Activated naive CD4-positive, alpha-beta T cell treated with anti-CD3 and anti-CD28 coated beads, Interleukin-2, amount 50 U/mL, for 16 hours (primary cell): ENCODE measurements at places on chromosomes 13 and 19.
A peak's percentile ranks its signal among the peaks of the same experiment; 100 is the strongest.

DNA sequence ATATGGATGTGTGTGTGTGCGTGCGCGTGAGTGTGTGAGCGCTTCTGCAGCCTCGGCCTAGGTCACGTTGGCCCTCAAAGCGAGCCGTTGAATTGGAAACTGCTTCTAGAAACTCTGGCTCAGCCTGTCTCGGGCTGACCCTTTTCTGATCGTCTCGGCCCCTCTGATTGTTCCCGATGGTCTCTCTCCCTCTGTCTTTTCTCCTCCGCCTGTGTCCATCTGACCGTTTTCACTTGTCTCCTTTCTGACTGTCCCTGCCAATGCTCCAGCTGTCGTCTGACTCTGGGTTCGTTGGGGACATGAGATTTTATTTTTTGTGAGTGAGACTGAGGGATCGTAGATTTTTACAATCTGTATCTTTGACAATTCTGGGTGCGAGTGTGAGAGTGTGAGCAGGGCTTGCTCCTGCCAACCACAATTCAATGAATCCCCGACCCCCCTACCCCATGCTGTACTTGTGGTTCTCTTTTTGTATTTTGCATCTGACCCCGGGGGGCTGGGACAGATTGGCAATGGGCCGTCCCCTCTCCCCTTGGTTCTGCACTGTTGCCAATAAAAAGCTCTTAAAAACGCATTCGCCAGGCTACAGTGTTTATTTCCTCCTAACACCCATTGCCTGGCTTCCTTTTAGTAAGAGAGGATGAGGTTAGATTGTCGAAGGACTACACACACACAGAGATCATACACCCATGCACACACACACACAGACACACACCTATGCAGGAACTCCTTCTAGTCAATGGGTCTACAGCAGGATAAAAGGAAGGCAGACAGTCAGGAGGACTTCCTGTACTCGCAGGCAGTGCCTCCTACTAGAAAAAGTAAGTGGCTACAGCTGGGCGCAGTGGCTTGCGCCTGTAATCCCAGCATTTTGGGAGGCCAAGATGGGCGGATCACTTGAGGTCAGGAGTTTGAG is 7.1 kb downstream of the FOSB start:
- DNase-seq = no peak

GRCh38 chr13:36129539-36129938 is 1.6 kb downstream of the DCLK1 start:
- no peak for DNase-seq

GRCh38 chr13:74730556-74731331 is 596.5 kb upstream of the KLF12 start:
- DNase-seq = no peak

DNA sequence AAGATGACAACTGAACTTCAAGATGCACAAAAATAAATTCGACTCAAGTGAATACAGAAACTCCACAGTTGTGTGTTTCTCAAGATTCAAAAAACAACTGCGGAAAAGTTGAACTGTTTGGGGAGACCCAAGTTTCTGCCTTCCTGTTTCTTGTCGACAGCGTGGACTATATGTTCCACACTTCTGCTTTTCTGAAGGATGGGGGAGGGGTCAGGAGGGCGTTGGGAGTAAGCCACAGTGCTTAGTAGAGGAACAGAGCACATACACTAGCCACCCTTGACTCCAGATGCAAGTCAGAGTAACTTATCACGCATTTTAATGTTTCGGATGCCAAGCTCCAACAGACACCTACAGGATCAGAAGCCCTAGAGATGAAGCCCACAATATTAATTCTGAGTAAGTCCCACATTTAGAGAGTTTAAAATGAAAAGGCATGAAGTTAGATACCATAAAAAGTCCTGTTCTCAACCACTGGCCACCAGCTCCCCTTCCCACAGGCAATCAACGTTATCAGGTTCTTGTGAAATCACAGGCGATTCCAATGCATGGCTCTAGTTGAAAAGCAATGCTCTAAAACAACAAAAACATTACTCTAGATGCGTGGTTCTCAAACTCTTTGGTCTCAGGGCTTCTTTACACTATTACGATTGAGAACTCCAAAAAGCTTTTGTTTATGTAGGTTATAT is 4.2 kb downstream of the TUBGCP3 start:
- no peak for DNase-seq

DNA sequence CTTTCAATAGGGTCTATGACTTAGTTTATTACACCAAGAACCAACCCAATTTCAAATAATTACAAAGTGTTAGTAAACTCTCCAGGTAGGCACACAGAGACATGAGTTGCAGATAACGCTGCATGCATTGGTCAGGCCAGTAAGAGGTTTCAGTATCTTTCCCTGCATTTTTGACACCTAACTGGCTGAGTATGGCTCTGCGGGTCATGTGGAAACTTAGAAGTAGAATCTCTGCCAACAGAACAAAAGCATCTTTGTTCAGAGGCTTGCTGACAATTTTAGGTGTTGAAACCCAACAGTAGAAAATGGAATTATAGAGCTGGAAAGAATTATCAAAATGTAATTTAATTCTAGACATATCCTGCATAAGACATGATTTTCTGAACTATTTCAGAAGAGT is 25.3 kb downstream of the HTR2A start:
- no peak for DNase-seq

- no peak for DNase-seq
Observed at GRCh38 chr19:1873524-1874473, 10.4 kb upstream of the KLF16 start.

DNA sequence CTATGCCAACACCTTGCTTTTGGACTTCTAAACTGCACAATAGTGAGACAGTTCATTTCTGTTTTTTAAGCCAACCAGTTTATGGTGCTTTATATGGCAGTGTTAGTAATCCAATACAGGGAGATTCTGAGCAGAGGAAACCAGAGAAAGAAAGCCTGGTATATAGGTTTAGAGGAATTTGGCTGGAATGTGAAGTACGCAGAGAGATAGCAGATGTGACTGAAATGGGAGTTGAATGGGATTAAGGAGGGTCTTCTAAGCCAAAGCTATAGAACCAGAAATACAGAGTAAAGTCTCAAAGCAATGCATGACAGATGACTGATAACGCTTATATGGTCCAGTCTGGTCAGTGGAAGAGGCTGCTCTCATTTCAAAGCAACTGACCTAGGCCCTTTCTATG is 453.7 kb downstream of the GPC6 start:
- no peak for DNase-seq

DNA sequence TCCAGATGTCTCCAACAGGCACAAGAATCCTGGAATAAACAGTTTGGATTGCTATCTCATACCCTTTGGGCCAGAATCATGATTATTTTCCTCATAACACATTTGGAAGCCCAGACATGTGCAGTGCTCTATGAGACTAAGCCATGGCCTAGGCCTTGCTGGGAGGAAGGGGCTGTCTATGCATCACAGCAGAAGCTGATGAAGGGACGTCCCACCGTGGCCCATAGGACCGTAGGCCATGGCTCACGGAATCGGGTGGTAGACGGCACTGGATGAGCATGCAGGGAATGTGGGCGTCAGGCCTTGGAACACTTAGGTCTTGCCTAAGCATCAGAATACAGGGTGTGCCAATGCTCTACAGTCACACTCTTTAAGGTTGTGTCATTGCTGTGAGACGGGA is 283.8 kb upstream of the TSHZ3 start:
- DNase-seq = no peak

- DNase-seq = no peak
Observed at GRCh38 chr19:30738047-30738446, 365.9 kb downstream of the ZNF536 start.

GRCh38 chr13:110636701-110637201 is 21.4 kb downstream of the NAXD start:
- no peak for DNase-seq

- no peak for DNase-seq
Observed at GRCh38 chr19:12985049-12985776, 10.1 kb upstream of the NFIX start.

GRCh38 chr13:112467236-112467635 is 91.1 kb downstream of the SPACA7 start:
- no peak for DNase-seq

DNA sequence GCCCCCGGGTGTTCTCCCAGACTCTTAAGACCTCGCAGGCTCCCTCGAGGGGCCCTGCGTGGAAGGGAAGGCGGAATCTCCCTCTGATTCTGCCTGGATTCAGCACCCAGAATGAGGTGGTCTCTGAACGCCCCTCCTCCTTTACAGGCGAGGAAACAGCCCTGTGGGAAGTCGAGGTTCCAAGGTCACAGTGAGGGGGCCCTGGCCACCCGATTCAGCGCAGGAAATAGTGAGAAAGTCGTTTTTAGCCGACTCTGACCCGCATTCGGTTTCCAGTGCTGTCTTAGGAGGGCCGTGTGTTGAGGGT is 1.1 kb downstream of the BSG start:
- no peak for DNase-seq

DNA sequence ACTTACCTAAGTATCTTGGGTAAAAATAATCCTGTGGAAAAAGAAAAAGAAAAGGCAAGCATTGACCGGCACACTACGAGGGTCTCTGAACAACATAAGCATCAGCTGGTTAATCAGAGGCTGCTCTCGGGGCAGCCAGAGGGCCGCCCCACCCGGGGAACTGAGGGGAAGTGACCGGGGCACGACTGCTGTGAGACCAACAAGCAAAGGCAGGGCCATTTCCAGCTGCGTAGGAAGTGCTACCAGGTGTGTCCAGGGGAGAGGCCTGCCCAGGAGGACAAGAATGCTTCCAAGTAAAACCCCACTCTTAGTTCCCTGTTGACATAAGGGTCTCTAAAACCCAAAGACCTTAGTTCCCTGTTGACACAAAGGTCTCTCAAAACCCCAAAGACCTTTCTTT is 15.9 kb downstream of the GAS6 start:
- peak; percentile 7 for DNase-seq

- DNase-seq = no peak
Observed at GRCh38 chr19:14061751-14062557, at the start of gene PALM3. PALM3 (minus strand) TSS chr19:14062076; CDS start chr19:14061980, 96 bp downstream.

- DNase-seq = no peak
Observed at GRCh38 chr19:23526302-23526701, 131.0 kb upstream of the ZNF91 start.

DNA sequence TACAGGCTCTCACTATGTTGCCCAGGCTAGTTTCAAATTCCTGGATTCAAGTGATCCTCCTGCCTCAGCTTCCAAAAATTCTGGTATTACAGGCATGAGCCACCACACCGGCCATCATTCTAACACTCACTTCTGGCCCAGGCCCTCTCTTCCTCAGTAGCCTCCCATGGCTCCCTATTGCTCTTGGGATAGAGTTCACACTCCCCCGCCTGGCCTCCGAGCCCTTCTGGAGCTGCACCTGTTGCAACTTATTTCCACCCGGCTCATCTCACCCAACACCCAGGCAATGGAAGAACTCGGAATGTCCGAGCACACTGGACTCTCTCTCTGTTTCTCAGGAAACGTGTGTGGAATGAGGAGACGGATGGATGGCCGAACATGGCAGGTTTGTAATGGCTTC is 9.0 kb upstream of the SBK3 start:
- no peak for DNase-seq

DNA sequence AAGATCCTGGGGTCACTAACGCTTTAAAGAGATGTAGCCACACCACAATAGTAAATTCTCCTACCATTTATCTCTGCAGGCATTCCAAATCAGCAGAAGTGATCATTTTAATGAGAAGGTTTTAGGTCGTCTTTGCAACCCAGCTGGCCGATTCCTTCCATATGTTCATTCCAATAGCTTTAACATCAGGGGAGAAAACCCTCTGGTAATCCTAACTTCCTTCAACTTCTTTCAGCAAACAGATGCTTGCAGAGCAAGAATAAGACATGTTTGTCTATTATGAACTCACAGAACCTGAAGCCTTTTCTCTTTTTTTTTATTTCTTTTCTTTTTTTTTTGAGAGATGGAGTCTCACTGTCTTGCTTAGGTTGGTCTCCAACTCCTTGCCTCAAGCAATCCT is 498.6 kb upstream of the SLITRK1 start:
- no peak for DNase-seq

DNA sequence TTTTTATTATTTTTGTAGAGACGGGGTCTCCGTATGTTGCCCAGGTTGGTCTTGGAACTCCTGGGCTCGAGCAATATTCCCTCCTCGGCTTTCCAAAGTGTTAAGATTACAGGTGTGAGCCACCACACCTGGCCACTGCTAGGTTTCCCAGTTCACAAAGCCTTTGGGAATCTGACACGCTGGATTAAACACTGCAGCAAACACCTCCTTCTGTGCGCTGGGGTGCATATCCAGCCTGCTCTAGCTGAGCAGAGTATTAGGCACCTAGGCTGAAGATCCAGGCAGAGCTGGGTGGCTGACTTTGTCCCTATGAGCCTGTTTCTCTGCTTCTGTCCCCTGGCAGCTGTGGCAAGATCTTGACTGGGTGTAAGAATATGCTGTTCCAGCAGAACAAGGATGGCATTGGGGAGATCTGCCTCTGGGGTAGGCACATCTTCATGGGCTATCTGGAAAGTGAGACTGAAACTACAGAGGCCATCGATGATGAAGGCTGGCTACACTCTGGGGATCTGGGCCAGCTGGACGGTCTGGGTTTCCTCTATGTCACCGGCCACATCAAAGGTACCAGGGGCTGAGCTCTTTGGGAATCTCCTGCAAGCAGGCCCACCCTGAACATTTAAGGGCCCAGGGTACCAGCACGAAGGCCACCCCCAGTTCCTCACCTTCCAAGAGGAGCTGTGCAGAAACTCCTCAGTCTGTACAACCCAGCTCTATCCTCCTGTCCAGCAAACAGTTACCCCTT is 49.8 kb downstream of the ACSBG2 start:
- no peak for DNase-seq
